ENCODE measurements at places on chromosomes 2 and 18. TPM values are rescaled to one million over a fixed set of nuclear protein-coding genes. Genes with fewer than 3 reads are reported as not detected.

DNA sequence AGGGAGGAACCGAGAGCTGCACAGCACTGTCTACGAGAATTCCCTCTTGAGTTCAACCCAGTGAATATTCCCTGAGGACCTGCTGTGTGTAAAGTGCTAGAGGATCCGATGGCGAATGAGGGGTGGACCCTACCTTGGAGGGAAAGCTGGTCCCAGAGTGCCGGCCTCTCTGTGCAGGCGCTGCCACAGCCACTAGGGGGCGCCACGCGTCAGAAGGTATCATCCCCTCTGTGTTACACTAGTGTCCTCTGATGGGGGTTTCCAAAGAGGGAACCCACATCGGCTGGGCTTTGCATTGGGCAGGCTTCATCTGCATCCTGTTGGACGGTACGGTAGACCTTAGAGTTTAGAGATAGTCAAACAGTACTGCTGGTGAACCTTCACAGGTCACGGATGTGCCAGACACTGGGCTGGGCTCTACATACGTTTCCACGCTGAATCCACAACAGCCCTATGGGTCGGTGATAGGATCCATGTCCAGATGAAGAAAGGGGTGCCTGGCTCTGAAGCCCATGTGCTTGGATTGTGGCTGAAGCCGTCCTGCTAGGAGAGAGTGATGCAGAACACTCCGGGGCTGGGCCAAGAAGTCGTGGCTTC is 39.0 kb downstream of the COA5 start:
- peak; percentile 69 for DNase-seq

GRCh38 chr2:189483980-189484740 is 42.9 kb downstream of the WDR75 start:
- no peak for DNase-seq

DNA sequence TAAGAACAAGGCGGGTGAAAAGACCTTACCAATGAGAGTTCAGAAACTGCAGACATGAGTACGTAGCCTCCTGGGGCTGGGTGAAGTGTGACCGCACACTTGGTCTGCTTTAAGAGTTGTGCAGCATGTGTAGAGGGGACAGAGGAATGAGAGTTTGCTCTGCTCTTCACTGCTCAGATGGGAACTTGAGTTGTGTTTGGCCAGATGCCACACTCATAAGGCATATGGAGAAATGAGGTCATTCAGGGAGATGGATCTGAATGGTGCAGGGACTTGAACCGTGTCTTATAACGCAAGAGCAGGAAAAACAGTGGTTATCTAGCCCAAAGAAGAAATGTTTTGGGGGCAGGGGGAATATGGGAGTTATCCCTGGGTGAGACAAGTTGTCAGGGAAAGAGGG is 273.8 kb upstream of the LYPD1 start:
- DNase-seq, result no peak

GRCh38 chr2:63486861-63487290 is 101.4 kb downstream of the WDPCP start:
- no peak for DNase-seq

- DNase-seq, result no peak
These were observed 196.3 kb downstream of the CCDC74A start for GRCh38 chr2:131724019-131724418.

DNA sequence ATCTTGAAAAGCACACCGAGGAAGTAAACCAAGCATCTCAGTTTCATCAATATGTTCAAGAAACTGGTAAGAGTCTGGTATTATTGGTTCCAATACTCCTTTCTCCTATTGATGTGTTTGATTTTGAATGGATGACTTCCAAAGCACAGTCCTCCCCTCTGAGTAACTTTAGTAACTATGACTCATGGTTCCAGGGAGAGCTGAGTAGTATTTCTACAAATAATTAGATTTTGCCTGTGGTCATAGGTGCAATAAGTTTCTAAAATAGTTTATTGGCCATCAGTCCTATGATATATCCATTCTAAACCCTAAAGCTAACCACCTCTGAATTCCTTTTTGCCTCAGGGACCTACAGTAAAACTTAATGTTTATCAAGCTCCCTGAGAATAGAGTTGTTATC is 352.4 kb downstream of the XIRP2 start:
- DNase-seq, result no peak

DNA sequence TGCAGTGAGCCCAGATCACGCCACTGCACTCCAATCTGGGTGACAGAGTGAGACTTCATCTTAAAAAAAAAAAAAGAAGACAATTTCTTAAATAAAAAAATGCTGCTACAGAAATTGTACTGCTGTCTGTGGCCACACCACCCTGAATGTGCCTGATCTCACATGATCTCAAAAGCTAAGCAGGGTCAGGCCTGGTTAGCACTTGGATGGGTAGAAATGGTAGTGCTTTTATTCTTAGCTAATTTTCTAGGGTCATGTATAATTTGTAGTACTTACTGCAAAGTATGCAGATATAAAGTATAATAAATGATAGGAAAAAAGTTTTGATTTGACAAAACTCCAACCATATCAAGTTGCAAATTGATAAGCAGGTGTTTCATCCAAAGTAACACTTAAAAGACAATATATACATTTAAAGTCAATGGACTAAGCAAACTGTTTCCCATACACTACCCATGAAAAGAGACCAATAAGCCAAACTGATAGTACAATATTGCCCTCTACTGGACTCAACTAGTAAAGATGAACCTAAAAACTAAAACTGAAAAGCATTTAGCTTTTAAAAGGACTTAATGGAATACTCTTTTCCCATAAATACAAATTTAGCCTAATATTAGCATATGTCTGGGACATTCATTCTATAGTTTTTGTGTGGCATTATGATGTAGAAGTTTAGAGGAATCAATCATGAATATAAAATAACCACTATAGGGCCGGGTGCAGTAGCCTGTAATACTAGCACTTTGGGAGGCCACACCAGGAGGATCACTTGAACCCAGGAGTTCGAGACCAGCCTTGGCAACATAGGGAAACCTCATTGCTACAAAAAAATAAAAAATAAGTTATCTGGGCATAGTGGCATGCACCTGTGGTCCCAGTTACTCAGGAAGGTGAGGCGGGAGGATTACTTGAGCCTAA is 18.6 kb upstream of the PEX13 start:
- DNase-seq, result no peak

DNA sequence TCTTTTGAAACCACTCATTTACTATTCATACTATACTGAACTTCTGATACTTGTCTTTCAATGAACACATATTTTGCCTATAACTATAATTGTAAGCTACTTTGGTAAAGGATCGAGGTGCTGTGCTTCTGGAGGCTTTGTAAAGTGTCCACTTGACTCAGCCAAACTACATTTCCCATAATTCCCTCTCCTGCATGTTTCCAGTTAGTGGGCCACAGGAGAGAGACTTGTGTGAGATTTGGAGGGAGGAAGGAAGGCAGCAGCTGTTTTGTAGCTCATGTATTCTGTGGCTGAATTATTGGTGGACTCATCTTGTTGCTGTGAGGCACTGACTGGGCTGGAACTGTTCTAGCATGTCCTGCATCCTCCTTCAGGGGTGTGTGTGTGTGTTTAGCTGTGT is 328.8 kb downstream of the ARL6IP6 start:
- DNase-seq, result no peak

- DNase-seq, result peak; percentile 62
These were observed 68.5 kb upstream of the STK17B start for GRCh38 chr2:196239622-196240587.

DNA sequence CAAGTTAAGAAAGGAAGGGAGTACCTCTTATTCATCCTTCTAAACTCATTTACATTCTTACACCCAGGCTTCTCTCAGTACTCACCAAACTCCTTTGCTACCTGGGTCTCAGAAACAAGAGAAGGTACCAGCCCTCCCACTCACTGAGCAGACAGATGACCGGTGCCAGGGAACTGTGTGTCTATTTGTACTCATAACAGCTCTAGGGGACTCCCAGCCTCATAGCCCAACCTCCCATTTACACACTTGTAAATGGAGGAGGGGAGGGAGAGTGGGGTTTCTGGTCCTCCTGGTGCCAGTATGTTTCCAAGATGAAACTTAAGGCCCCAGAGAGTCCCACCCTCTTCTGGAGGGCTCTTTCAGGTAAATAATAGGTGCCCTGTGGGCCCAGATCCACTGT is 42.8 kb upstream of the SIGLEC15 start:
- no peak for DNase-seq

DNA sequence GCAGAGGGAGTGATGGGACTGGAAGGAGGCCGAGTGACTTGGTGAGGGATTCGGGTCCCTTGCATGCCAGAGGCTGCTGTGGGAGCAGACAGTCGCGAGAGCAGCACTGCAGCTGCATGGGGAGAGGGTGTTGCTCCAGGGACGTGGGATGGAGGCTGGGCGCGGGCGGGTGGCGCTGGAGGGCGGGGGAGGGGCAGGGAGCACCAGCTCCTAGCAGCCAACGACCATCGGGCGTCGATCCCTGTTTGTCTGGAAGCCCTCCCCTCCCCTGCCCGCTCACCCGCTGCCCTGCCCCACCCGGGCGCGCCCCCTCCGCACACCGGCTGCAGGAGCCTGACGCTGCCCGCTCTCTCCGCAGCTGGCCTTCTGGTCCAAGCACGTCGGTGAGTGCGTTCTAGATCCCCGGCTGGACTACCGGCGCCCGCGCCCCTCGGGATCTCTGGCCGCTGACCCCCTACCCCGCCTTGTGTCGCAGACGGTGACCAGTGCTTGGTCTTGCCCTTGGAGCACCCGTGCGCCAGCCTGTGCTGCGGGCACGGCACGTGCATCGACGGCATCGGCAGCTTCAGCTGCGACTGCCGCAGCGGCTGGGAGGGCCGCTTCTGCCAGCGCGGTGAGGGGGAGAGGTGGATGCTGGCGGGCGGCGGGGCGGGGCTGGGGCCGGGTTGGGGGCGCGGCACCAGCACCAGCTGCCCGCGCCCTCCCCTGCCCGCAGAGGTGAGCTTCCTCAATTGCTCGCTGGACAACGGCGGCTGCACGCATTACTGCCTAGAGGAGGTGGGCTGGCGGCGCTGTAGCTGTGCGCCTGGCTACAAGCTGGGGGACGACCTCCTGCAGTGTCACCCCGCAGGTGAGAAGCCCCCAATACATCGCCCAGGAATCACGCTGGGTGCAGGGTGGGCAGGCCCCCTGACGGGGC is 4.6 kb downstream of the PROC start:
- peak; percentile 59 for DNase-seq

DNA sequence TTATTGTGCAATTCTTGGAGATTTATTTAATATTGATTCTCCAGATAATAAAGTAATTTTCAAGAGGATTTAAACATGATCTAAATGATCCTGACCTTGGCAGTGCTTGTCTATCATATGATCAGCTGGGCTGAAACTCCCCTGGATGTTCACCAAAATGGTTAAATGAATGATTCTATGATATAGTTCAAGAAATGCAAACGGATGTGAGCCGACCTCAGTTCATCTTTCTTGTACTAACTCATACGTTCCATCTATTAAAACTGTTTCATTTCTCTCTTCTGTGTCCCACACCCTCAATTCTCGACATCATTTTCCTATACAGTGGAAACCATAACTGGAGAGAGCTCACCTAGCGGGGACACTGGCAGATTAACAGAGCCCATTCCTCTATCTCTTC is 281.7 kb upstream of the CCDC68 start:
- no peak for DNase-seq

GRCh38 chr2:125721072-125721721 is 934.8 kb upstream of the GYPC start:
- no peak for DNase-seq

DNA sequence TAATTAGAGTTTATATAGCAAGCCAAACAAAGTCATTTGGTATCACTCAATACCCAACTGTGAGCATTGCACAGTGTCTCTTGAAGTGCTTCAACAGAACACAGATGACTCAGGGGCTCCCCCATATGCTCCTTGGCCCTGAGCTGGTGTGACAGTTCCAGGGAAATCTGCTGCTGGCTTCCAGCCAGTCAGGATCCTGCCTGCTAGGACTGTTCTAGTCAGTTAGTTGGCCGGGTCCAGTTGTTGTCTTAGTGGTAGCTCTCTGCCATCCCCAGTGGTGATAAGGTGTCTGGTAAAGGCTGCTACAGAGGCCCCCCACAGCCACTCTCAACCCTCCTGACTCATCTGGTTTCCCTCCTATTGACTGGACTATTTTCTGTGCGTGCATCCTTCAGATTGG is 100.3 kb downstream of the IRS1 start:
- peak; percentile 50 for DNase-seq

DNA sequence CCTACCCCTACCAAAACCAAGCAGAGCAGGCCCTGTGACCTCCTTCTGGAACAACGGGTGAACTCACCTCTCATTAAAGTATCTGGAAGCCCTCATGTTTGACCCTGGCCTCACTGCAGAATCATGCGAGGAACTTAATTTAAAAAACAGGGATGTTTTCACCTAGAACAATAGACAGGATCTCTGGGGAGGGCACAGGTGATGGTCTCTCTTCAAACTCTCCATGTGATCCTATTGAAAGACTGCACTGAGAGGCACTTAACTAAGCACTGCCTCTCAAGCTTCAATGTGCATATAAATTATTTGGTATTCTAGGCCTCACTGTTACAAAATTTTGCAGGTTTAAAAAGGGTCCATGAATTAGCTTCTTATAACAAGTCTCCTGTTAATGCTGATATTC is 7.5 kb downstream of the ZNF519 start:
- no peak for DNase-seq

- DNase-seq, result no peak
These were observed 78.3 kb downstream of the SKA1 start for GRCh38 chr18:50453014-50453680.

- no peak for DNase-seq
These were observed 121.3 kb downstream of the CDC42EP3 start for GRCh38 chr2:37550190-37550589.

DNA sequence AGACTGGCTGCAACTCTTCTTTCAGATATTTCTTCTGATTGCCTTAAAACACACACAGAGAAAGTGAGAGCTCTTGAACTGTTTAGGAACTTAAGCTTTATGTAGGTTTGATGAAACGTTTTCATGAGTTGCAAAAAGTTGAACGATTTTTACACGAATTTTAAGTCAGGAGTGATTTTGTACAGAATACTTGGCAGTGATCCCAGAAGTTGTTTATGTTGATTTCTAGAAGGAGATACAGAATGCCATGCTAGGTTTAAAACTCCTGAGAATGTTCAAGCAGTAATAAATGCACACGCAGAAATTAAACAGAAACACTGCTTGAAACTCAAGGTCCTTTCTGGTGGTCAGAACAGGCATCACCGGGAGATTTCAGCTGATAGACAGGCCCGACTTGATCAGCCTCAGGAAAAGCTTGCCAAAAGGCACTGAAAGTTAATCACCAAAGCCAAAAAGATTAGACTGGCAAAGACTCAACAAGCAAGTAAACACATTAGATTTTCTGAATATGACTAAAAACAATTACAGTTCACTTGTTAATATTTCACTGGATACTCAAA is 123.1 kb downstream of the SOCS6 start:
- DNase-seq, result no peak

GRCh38 chr2:77513191-77513590 is 9.0 kb downstream of the LRRTM4 start:
- DNase-seq, result no peak

GRCh38 chr2:120393456-120393855 is 47.5 kb downstream of the INHBB start:
- DNase-seq, result no peak

- no peak for DNase-seq
These were observed 56.4 kb upstream of the PPP1CB start for GRCh38 chr2:28695245-28695647.

GRCh38 chr2:19955544-19956422 is 34.1 kb downstream of the WDR35 start:
- peak; percentile 55 for DNase-seq

VWC2L gene
- not detected for total RNA-seq

PRSS56 gene
- total RNA-seq, result not detected

PLB1 gene
- total RNA-seq, result 0.98 TPM

HOXD9 gene
- total RNA-seq, result 5.8 TPM

CCDC150 gene
- 1.6 TPM for total RNA-seq

ALK gene
- 0.06 TPM for total RNA-seq

GREB1L gene
- total RNA-seq, result not detected

SPIRE1 gene
- total RNA-seq, result 13.3 TPM

CERKL gene
- not detected for total RNA-seq

EVX2 gene
- total RNA-seq, result not detected

Measured in left colon (tissue), 2 donors.